ENCODE measurements at places on chromosomes 3 and 15.

DNA sequence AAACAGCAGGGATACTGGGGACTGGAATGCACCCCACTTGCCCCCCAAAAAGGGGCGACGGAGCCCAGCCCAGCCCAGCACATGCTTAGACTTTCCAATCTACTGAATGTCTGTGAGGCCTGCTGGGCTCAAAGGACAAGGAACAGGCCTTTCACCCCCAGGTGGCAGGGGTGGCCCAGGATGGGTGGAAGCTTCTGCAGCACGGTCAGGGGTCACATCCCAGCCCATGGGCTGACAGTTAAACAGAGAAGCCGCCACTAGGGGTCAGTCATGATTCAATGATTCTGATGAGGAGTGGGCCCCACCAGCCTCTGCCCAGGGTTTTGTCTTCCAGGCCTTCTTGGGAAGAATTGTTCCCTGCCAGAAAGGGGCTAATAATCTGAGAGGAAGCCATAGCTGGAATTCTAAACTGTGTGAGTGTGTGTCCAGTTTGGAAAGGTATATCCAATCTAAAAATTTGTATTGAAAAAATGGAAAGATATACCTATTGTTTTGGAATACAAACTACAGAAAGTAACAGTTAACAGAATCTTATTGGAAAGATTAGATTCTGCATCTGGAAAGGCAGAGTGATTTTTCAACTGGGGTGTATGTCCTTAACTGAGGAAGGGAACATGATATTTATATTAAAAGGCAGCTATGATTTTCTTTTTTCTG lies 2.2 kb downstream of the CHRNB4 start:
- peak; percentile 31 for DNase-seq

GRCh38 chr3:48788544-48789162 lies 59.0 kb downstream of the PRKAR2A start:
- DNase-seq: no peak

- peak; percentile 44 for DNase-seq
Observed at GRCh38 chr3:71512000-71512399, 71.5 kb downstream of the FOXP1 start.

- DNase-seq: no peak
Observed at GRCh38 chr3:37479981-37480380, 305.6 kb upstream of the LRRFIP2 start.

GRCh38 chr15:99169769-99170311 lies 65.0 kb downstream of the SYNM start:
- DNase-seq: no peak

DNA sequence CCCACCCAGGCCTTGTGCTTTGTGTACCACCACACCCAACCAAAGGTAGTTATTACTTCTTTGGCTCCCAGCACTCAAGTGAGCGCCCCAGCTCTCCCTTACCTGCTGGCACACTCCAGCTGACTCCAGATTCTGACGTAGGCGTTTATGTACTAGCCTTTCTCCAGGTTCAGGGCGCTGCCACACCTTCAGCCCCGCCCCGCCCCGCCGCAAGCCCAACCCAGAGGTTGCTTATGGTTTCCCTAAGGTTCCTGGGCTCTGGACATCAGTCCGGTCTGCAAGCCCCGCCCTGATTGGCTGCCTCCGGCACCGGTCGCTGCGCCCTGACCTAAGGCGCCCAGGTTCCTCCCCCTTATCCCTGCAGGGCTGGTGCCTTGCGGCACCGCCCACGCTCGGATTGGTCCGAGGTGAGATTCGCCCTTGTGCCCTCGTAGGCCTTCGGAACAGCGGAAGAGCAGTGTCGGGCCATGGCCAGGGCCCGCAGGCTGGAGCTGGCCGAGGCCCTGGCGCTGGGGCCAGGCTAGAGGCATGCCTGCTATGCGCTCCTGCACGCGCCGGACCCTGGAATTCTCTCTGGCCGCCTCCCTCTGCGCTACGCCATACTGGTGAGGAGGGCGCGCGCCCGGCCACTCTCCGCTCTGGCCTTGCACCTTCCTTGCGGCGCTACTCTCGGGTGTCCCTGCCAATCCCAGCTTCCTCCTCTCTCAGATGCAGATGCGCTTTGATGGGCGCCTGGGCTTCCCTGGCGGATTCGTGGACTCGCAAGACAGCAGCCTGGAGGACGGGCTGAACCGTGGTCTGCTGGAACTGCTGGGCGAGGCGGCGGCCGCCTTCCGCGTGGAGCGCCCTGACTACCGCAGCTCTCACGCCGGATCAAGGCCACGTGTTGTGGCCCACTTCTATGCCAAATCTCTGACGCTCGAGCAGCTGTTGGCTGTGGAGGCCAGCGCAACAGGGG lies 19.8 kb upstream of the NUDT16 start:
- no peak for DNase-seq

DNA sequence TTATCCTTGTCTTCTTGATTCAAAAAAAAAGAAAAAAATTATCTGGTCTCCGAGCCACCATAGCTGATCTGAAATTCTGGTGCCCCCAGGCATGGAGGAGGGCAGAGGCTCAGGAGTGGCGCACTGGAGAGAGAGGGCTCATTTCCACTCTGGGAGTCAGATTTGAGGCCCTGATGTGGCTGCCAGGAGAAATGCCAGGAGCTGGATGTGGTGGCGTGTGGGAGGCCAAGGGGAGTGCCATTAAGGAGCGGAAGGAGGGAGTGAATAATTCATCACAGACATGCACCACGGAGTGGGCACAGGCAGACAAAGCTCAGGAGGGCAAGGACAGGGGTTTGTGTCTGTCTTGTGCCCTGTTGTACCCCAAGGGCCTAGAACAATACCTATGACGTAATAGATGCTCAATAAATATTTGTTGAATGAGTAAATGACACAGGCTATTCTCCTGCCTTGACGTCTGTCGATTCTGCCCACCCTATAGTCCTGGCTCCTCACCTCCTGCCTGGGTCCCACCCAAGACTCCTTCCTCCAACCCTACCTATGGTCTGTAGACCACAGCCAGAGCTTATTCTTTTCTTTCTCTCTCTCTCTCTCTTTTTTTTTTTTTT lies 12.0 kb upstream of the GRIP2 start:
- DNase-seq: no peak

GRCh38 chr15:101133181-101133460 lies 118.7 kb downstream of the CHSY1 start:
- DNase-seq: no peak

- no peak for DNase-seq
Observed at GRCh38 chr3:160661660-160662059, 15.3 kb upstream of the ARL14 start.

DNA sequence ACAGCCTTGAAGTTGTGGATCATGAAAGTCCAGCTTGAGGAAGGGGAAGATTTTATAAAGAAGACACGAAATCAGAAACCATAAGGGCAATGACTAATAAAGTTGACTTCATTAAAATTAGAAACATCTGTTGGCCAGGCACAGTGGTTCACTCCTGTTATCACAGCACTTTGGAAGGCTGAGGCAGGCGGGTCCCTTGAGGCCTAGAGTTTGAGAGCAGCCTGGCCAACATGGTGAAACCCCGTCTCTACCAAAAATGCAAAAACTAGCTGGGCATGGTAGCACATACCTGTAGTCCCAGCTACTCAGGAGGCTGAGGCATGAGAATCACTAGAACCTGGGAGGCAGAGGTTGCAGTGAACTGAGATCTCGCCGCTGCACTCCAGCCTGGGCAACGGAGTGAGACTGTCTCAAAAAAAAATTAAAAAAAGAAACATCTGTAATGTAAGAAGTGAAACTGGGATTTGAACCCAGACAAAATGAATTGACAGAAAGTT lies 7.9 kb upstream of the UBXN7 start:
- DNase-seq: no peak

GRCh38 chr3:142982038-142982773 lies 18.7 kb upstream of the PAQR9 start:
- no peak for DNase-seq

DNA sequence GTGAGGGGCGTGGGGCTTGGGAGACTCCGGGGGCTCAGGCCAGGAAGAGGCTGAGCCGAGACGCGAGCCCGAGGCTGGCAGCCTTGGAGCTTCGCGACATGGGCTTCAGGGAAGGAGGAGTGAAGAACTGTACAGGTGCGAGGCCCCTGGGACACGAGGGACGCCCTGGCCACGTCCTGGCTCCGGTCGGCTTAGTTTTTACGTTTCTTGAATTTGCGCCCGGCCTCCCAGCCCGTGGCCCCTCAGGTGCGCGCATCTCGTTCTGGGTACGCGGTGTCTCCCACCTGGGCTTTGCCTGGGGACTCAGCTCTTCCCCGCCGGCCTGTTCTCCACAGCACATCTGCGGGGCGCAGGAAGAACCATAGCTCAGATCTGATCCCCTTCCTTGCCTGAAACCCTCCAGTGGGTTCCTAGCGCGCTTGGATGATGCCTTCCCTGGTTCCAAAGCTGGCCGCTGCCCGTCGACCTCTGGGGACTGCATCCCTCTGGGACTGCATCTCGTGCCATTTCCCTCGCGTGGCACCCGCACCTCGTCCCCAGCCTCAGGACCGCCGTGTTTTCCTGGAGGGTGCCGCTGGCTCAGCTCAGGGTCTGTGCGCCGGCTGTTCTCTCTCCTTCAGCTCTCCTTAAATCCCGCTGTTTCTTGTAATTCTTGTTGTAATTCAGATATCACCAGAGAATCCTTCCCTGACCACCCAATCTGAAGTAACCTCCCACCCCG lies 614 bp downstream of the CHCHD6 start:
- no peak for DNase-seq

DNA sequence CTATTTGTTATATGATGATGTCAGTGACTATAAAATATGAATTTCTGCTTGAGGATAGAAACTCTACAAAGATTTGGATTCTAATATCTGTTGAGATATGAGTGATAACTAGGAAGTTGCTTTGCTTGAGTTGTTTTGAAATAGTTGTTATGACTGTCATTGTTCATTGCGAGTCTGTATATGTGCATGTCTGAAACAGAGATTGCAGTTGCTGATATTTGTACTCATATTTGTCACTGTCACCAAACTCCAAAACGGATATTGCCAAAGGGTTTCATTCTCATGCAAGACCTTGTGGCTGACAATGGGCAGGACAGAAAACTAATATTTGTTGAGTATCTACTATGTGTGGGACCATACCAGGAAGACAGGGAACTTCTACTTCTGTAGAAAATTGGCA lies 240.2 kb downstream of the CD47 start:
- no peak for DNase-seq

DNA sequence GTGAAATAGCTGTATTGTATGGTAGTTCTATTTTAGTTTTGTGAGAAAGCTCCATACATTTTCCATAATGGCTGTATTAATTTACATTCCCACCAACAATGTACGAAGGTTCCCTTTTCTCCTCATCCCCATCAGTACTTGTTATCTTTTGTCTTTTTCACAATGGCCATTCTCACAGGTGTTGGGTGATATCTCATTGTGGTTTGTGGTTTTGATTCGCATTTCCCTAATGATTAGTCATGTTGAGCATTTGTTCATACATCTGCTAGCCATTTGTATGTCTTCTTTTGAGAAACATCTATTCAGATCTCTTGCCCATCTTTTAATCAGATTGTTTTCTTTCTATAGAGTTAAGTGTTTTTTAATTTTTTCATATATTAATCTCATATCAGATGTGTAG lies 931.9 kb downstream of the IGSF11 start:
- DNase-seq: no peak

- no peak for DNase-seq
Observed at GRCh38 chr3:179955809-179956208, 80.9 kb downstream of the PEX5L start.

GRCh38 chr15:62770111-62770660 lies 272.4 kb upstream of the TPM1 start:
- no peak for DNase-seq

GRCh38 chr3:143581972-143582722 lies 266.1 kb downstream of the SLC9A9 start:
- DNase-seq: no peak

- DNase-seq: no peak
Observed at GRCh38 chr3:123767564-123768292, 116.4 kb downstream of the MYLK start.

DNA sequence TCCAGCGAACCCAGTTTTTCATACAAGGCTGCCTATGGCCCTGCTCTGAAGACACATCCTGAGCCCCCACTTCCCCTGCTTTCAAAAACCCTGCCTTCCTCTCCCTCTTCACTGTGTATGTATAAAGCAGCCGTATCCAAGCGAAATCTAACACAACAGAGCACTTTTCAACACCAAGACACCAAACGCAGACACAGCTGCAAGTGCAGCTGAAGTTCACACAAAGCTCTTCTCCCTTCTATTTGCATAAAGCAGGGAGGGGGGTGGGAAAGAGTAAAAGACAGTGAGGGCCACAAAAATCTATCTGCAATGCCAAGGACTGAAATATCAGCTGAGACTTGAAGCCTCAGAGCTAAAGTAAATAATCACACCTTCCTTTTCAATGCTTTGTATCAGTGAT lies 35.1 kb upstream of the CSPG5 start:
- no peak for DNase-seq

DNA sequence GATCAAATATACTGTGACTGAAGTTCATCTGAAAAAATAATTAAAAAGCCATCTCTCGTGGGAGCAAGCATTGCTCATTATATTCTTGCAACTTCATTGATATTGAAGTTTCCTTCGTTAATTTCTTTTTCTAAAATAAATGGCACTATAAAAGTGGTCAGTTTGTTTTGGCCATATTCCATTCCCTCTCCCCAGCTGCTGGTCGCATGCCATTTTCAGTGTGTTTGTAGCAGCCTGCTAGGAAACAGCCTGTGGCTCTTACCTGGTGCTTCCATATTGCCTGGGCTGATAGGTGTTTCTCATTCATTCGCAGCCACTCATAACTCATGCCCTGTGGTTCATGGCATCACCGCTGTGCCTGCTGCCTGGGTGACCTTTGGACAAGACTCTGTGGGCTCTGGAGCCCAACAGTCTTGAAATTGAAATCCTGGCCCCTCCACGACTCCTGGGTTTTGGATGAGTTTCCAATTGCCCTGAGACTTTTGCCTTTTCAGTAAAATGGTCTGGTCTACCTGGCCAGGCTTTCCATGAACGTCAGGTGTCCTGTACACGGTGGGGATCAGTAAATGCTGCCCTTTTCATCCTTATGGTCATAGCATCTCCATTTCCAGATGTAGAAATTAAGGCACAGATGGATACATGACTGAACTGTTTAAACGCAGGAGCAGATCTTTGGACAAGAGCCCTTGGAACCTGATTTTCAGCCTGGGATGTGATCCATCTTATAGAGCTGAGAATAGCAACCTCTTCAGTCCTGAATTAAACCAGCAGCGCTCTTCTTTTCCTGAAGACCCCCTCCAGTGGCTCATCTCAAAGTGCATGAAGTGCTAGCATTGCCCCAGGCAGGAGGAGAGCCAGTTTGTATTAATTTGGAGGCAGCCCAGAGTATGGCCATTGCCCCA lies 69.4 kb downstream of the SLCO3A1 start:
- DNase-seq: no peak

DNA sequence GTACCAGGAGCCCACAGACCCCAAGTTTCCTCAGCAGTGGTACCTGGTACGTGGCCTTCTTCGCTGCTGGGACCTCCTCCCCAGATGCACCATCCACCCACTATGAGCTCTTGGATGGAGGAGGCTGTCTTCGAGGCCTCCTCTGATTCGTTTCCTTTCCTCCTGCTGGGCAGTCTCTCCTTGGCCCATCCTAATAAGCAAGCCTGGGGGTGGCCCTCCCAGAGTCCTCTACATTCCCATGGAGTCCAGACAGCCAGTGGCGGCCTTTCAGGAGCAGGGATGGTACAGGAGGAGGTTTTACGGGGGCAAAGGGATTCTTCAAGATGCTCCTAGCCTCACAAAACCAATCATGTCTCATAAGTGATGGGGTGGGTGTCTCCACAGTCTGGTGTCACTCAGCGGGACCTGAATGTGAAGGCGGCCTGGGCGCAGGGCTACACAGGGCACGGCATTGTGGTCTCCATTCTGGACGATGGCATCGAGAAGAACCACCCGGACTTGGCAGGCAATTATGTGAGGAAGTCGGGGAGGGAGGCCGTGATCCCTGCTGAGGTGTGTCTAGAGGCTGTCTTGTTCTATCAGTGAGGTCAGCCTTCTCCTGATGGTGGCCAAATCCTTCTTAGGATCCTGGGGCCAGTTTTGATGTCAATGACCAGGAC lies 7.7 kb upstream of the FES start:
- no peak for DNase-seq

All from T-helper 1 cell (primary cell).